ENCODE measurements at places on chromosomes 13 and 19.

DNA sequence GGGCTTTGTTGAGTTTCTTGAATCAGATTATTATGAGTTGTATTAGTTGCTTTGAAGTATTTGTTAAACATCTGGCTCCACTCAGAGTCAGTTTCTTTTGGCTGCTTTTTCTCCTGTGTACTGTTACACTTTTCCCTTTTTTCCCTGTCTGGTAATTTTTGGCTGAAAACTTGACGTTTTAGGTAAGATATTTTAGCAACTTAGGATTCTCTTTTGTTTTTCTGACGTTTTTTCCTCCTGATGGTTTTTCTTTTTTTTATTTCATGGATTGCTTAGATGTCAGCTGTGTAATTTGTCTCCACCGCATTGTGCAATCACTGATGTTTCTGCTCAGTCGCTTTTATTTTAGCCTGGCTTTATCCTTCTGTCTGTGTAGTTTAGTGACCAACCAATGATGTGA is 20.7 kb downstream of the RFC3 start:
- no peak for DNase-seq

GRCh38 chr19:47406711-47407416 is 12.5 kb downstream of the MEIS3 start:
- DNase-seq, result no peak

GRCh38 chr19:7762719-7763293 is at the start of gene CLEC4M:
Gene CLEC4M, plus strand, starts transcription at chr19:7763243. Its CDS starts 24 bp downstream, at chr19:7763267.
- DNase-seq, result no peak

GRCh38 chr19:5200844-5201243 is 139.8 kb downstream of the PTPRS start:
- no peak for DNase-seq

GRCh38 chr19:2731181-2731995 is 8.4 kb downstream of the SLC39A3 start:
- no peak for DNase-seq

GRCh38 chr19:10344780-10345179 is 5.4 kb upstream of the ICAM3 start:
- no peak for DNase-seq

DNA sequence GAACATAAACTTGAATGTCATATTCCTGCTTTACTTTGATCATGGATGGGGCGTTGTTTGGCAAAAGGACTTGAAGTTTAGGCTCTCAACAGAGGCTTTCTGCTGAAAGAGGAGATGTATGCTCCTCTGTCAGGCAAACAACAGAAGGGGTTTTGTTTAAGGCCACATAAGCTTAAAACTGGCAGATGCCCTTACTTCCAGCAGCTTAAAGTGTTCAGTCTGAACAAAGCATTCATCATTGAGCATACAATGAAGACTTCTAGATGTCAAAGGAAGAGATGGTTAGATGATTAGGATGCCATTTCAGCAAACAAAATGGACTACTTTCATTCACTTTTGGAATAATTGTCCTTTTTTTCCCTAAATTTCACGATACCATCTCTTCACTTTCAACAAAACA is 484.5 kb downstream of the SLITRK6 start:
- no peak for DNase-seq
